ENCODE measurements at places on chromosomes 2 and 18. TPM values are rescaled to one million over a fixed set of nuclear protein-coding genes. Genes with fewer than 3 reads are reported as not detected.
A peak's percentile ranks its signal among the peaks of the same experiment; 100 is the strongest.

The ACTG2 gene
- total RNA-seq = 0.42 TPM

The CFAP221 gene
- 11.0 TPM for total RNA-seq

The DSG1 gene
- not detected for total RNA-seq

GRCh38 chr2:51031021-51031780 lies 731 bp downstream of the NRXN1 start:
- peaks cover 23% of the 10 kb centered on the region for H3K27me3 ChIP-seq
- no peaks in the 10 kb centered on the region for H3K36me3 ChIP-seq
- H3K4me3 ChIP-seq = peak overlapping the region; percentile 26
- no peak overlapping the region for H3K27ac ChIP-seq

- no peaks in the 10 kb centered on the region for H3K36me3 ChIP-seq
- no peak overlapping the region for H3K27ac ChIP-seq
- no peak overlapping the region for H3K4me3 ChIP-seq
- no peaks in the 10 kb centered on the region for H3K27me3 ChIP-seq
These were observed 1544.4 kb downstream of the LRP1B start for GRCh38 chr2:140586379-140586778.

- H3K4me3 ChIP-seq = peak overlapping the region; percentile 99
- H3K4me1 ChIP-seq = peaks cover 8% of the 10 kb centered on the region
- H3K27me3 ChIP-seq = peaks cover 17% of the 10 kb centered on the region
- H3K36me3 ChIP-seq = no peaks in the 10 kb centered on the region
- DNase-seq = no peak
- peak overlapping the region; percentile 51 for H3K27ac ChIP-seq
These were observed 633 bp upstream of the ILKAP start for GRCh38 chr2:238203973-238204683.

DNA sequence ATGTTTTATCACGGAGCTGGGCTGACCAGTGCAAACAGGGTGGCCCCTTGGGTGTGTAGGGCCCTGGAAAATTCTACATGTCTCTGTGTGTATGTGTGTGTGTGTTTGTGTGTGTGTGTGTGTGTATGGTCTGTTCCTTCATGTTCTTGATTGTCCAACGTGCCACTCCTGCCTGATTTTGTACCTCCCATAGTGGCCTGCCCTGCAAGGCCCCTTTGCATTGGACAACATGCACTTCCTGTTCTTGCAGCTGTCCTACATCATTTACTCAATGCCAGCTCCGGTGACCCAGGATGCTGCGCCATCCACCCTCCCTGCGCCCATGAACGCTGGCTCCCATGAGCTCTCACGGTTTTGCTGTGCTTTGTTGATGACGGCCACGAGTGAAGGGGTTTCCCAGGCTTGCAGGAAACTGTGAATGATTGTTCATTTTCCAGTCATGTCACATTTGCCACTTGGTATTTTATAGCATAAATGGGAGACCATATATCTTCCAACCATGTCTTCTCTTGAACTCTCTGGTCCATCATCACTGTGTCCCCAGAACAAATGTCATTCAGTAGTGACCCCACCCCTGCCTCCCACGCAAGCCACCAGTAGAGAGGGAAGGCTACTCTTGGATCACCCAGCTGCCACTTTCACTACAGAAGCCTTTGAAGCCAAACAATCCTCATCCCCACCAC lies 69.7 kb upstream of the NCK2 start:
- H3K4me1 ChIP-seq = no peaks in the 10 kb centered on the region
- H3K36me3 ChIP-seq = no peaks in the 10 kb centered on the region
- no peak overlapping the region for H3K27ac ChIP-seq
- no peak overlapping the region for H3K4me3 ChIP-seq
- no peak for DNase-seq
- no peaks in the 10 kb centered on the region for H3K27me3 ChIP-seq

DNA sequence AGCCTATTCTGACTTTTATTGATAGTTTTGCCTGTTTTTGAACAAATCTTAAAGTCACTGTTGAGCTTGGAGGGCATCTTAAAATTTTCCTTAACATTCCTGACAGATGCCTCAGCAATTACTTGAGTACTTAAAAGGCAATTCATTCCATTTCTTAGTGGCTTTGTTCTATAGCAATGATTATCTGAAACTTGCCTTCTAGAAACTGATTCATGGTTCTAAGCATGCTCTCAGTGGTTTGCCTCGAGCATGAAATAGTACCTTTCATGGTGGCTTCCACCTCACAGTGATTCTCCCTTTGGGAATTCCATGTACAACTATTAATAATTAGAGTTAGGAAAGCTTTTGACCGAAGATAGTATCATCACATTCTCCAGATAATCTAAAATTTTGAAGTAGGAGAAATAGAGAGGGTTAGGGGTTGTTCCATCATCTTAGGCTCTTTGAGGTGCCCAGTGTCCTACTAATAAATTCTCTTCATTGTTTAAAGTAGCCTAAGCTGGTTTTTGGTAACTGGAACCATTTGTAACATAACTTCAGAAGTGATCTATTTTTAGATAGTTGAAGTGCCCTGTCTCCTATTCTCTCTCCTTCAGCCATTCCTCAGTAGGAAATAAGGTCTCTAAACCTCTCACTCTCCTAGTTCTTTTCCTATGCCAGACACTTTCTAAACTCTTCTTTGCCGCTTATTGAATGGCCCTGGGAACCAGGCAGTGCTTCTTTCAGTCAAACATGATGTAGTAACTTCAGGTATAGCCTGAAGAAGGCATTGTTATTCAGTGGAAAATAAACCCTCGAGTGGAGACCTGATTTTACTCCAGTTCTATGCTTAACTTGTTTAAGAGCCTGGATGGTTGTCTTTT lies 156.1 kb downstream of the HAUS1 start:
- H3K27ac ChIP-seq = peak overlapping the region; percentile 93
- no peaks in the 10 kb centered on the region for H3K27me3 ChIP-seq
- H3K36me3 ChIP-seq = peaks cover 16% of the 10 kb centered on the region
- peaks cover 27% of the 10 kb centered on the region for H3K4me1 ChIP-seq
- peak; percentile 34 for DNase-seq
- peak overlapping the region; percentile 2 for H3K4me3 ChIP-seq

DNA sequence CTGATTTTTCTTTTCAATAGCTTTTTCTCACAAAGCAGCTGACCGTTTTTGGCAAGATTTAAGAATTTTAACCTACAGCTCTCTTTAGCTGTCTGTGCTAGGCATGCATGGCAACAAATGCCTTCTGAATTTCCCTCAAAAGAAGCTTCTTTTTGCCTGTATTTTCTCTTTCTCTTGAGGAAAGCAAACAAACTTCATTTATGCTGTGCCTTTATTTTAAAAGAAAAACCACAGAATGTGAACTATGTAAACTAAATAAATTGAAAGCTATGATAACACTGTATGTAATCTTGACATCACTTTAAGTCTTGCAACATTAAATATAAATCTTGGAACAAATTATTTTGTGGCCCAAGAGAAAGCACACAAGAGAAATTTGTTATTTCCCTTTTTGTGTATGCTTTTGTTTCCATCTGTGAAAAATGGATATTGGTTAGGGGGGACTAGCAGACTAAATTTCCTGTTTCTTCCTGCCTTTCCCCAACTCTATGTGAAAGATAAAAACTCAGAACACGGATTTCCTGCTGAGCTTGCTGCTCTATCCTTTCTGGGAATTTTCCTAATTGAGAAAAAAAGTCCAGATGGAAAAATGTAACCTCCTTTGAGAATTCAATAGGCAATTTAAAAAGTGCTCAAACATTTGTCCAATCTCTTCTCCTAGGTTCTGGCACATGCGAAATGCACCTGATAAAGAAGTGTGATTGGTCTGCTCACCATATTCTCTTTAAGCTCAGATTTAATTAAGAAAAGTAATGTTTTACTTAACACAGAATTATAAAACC lies 20.9 kb upstream of the TFPI start:
- H3K4me1 ChIP-seq = no peaks in the 10 kb centered on the region
- DNase-seq = peak; percentile 71
- no peak overlapping the region for H3K27ac ChIP-seq
- no peak overlapping the region for H3K4me3 ChIP-seq

DNA sequence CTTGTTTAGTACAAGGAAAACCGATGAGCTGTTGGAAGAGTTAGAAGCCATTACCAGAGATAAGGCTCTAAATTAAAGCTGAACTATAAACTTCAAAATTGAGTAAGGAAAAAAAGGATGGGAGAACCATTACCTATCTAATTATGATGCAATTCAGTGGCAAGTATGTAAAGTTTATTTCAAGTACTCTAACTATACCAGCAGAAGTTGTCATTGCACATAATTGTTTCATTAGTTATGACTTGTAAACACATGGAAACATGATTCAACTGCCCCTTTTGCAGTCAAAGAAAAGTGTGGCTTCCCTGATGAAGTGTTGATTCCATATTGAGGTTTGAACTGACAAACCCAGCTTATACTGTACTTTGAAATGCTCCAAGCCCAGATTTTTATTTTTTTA lies 324.1 kb upstream of the KCNJ3 start:
- H3K27me3 ChIP-seq = no peaks in the 10 kb centered on the region
- H3K27ac ChIP-seq = no peak overlapping the region
- DNase-seq = no peak
- no peak overlapping the region for H3K4me3 ChIP-seq
- no peaks in the 10 kb centered on the region for H3K4me1 ChIP-seq

- H3K27ac ChIP-seq = no peak overlapping the region
- no peaks in the 10 kb centered on the region for H3K4me1 ChIP-seq
- DNase-seq = no peak
- no peaks in the 10 kb centered on the region for H3K27me3 ChIP-seq
These were observed 84.1 kb upstream of the ASB18 start for GRCh38 chr2:236348279-236348678.

- DNase-seq = no peak
- no peaks in the 10 kb centered on the region for H3K27me3 ChIP-seq
- no peak overlapping the region for H3K27ac ChIP-seq
These were observed 44.6 kb downstream of the CNGA3 start for GRCh38 chr2:98390571-98391476.

DNA sequence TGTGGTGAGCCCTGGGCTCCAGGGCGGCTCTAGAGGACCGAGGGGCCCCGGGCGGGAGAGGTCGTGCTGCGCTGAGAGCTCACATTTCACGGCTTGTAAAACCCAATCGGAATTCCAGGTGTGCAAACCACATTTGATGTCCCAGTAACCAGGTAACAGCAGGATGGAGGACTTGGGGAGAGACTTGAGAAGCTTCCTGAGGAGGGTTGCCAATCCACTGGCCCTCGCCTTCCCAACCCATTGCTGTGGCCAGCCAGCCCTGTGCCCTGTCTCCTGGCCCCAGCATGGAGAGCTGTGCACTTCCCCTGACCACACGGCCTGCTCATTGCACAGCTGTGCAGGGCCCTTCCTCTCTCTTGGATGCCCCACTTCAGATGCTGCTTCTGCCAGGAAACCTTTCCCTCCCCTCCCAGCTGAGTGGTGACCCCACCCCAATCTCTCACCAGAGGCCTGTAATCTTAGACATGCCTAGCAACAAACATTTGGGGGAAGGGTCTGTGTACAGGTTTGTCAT lies 39.6 kb downstream of the ASB1 start:
- H3K27me3 ChIP-seq = no peaks in the 10 kb centered on the region
- DNase-seq = no peak
- no peak overlapping the region for H3K27ac ChIP-seq
- no peaks in the 10 kb centered on the region for H3K36me3 ChIP-seq

GRCh38 chr2:598058-598802 lies 79.0 kb downstream of the TMEM18 start:
- H3K36me3 ChIP-seq = no peaks in the 10 kb centered on the region
- H3K4me3 ChIP-seq = no peak overlapping the region
- H3K27me3 ChIP-seq = peaks cover 27% of the 10 kb centered on the region
- no peak overlapping the region for H3K27ac ChIP-seq
- no peaks in the 10 kb centered on the region for H3K4me1 ChIP-seq
- peak; percentile 13 for DNase-seq

GRCh38 chr2:239106314-239106908 lies 258.5 kb downstream of the TWIST2 start:
- H3K4me3 ChIP-seq = no peak overlapping the region
- H3K4me1 ChIP-seq = no peaks in the 10 kb centered on the region
- H3K27ac ChIP-seq = no peak overlapping the region
- H3K27me3 ChIP-seq = no peaks in the 10 kb centered on the region

DNA sequence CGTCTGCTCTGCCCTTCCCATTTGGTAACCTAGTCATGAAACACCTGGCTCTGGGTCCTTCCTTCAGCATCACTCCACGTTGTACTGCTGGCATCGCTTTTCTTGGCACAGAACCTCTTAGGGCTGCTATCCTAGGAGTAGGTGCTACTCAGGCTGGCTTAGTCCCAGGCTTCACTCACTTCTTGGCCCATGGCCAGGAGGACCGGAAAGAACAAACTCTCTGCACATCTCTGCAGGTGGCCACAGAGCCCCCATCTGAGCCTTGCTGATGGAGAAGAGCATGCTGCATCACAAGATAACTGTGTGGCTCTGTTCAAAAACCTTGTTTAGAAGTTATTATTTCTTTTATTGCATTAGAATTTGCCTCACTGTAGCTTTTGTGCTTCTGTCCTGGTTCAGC lies 447.2 kb upstream of the TNP1 start:
- no peak overlapping the region for H3K4me3 ChIP-seq
- no peaks in the 10 kb centered on the region for H3K36me3 ChIP-seq
- peaks cover 39% of the 10 kb centered on the region for H3K27me3 ChIP-seq
- no peaks in the 10 kb centered on the region for H3K4me1 ChIP-seq
- DNase-seq = no peak
- H3K27ac ChIP-seq = no peak overlapping the region

DNA sequence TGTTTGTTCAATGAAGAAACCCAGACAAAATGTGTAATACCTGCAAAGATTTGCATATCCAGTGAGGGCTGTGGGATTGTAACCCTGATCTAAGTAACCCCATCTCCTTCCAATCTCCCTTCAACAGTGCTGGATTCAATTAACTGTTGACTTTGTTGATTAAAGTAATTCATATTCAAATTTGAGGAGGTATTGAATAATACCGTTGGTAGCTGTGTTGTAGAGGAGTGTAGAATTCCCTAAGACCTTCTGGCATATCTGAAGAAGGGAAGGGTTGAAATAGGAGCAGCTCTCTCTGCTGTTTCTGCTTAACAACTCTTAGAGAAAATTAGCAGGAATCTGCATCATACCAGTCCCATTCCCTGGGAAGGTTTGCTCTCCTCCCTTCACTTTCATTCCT lies 28.2 kb downstream of the MAIP1 start:
- H3K4me3 ChIP-seq = no peak overlapping the region
- H3K27ac ChIP-seq = no peak overlapping the region
- H3K27me3 ChIP-seq = no peaks in the 10 kb centered on the region
- DNase-seq = no peak
- H3K4me1 ChIP-seq = peaks cover 4% of the 10 kb centered on the region

- peak overlapping the region; percentile 60 for H3K4me3 ChIP-seq
- peak overlapping the region; percentile 89 for H3K27ac ChIP-seq
- DNase-seq = peak; percentile 55
- peaks cover 13% of the 10 kb centered on the region for H3K4me1 ChIP-seq
- peaks cover 3% of the 10 kb centered on the region for H3K36me3 ChIP-seq
- no peaks in the 10 kb centered on the region for H3K27me3 ChIP-seq
These were observed 1.2 kb downstream of the CNOT9 start for GRCh38 chr2:218569661-218570500.

DNA sequence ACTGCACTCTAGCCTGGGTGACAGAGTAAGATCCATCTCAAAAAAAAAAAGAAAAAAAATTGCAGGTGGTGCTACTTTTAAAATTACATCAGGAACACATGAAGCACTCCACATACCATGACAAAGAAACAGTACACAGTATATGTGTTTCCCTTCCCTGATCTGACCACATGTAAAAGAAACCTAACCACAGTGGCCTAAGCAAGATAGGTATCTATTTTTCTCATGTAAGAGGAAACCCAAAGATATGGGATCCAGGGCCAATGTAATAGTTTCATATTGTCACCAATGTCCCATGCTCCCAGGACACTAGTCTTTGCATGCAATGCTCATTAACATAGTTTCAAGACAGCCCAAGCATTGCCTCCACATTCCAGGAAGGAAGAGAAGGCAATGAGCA lies 99.9 kb downstream of the DYM start:
- H3K27me3 ChIP-seq = no peaks in the 10 kb centered on the region
- no peaks in the 10 kb centered on the region for H3K36me3 ChIP-seq
- no peaks in the 10 kb centered on the region for H3K4me1 ChIP-seq
- DNase-seq = no peak

Data from cardiac muscle cell (in vitro differentiated cells and primary cell).